ENCODE measurements at places on chromosomes 7 and 10.

GRCh38 chr10:118332236-118332635, 9.9 kb downstream of the FAM204A start:
- no peak for DNase-seq

GRCh38 chr10:123967626-123968243, 76.1 kb upstream of the CPXM2 start:
- DNase-seq, result no peak

DNA sequence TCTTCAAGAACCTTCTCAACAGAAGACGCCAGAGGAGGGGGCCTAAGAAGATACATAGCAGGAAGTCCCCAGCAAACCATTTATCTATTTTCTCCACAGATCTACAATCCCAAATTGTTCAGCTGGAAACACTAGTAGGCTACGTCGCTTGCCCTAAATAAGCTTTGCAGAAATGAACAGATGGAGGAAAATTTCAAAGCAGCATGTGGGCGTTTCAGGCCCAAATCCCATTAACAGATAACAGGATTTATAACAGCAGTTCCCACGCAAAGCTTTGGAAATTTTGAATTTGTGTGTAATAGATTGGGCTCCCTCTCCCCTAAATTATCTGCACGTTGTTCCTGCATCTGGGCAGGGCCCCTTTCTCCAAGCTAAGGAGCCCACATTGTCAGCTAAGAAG, 60.6 kb upstream of the FRMD4A start:
- DNase-seq, result peak; percentile 50

DNA sequence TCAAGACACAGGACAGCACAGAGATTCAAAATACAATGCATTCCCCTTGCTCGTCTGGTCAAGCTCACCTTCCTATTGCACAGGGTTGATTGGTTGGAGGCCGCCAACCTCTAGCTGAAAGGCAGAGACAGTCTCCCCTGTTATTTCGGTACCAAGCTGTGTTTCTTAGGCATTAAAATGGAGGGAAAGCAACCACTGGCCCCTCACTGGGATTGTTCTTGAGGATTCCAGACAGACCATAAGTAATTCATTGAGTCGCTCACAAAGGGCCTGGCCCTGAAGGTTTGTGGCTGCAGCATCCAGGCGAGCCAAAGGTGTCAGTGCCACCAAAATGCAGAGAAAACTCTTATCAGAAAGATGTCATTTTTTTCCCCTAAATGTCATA, 81.2 kb downstream of the PARP12 start:
- DNase-seq, result no peak

- no peak for DNase-seq
These were observed 68.1 kb downstream of the PRTFDC1 start for GRCh38 chr10:24884316-24884715.

DNA sequence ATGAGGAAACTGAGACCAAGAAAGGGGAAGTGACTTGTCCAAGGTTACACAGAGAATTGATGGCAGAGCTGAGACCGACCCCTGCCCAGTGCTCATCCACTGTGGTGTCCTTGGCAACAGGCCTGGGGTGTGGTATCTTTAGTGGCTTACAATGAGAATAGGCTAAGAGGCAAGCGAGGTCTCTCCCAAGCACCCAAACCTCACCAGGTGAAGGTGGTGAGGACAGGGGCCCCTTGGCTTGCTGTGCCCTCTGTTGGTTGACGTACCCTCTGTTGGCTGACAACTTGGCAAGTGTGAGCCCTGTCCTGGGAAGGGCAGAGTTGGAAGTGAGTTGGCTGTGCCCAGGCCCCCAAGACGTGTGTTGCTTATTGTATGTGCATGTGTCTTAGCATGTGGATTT, 166.9 kb downstream of the GRK5 start:
- no peak for DNase-seq

- DNase-seq, result no peak
These were observed 61.7 kb upstream of the LYZL1 start for GRCh38 chr10:29227201-29227600.

- no peak for DNase-seq
These were observed 10.4 kb downstream of the ADCY1 start for GRCh38 chr7:45584261-45585210.

DNA sequence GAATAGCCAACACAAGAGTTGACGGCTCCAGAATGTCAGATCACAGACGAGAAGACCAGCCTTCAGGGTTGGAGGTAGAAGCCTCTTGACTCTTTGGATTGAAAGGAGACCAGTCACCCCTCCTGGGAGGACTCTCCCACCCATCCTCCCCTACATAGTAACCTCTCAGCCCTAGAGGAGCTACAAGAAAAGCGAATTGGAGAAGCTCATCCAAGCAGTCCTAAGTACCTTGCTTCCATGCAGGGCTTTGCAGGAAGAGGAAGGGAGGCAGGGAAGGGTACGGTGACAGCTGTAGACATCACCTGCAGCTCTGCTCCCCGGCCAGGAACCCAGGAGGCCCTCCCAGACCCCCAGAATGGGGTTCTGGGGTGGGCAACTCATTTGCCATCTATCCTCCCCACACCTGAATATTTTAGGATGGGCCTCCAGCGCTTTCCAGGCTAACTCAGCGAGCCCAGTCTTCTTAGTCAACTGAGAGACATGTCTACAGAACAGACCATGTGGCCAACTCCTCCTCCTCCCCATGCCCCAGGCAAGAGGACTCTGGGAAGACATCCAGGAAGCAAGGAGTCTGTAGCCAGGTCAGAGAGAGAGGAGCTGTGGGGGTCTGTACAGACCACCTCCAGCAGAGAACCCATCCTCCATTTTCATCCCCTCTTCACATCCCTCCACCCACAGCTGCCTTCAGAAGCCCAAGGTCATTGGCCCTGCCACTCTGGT, 55.6 kb upstream of the LBX1 start:
- DNase-seq, result no peak

DNA sequence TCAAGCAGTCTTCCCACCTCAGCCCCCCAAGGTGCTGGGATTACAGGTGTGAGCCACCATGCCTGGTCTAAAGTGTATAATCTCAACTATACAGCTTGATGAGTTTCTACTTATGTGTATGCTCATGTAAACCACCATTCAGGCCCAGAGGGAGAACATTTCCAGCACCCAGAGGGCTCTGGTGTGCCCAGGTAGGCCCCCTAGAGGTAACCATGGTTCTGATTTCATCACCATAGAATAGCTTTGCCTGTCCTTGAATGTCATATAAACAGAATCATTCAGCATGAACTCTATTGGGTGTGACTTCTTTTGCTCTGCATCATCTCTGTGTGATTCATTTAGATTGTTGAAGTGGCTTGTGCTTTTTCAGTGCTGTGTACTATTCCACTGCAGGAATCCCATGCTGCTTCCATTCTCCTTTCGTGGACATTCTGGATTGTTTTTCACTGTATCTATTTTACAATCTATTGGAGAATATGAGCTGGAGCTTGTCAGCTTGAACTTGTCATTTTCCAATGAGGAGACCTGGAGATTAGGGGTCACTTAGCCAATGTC, 35.2 kb downstream of the COL26A1 start:
- DNase-seq, result no peak

GRCh38 chr10:132939957-132940790, 2.2 kb downstream of the CFAP46 start:
- DNase-seq, result no peak

DNA sequence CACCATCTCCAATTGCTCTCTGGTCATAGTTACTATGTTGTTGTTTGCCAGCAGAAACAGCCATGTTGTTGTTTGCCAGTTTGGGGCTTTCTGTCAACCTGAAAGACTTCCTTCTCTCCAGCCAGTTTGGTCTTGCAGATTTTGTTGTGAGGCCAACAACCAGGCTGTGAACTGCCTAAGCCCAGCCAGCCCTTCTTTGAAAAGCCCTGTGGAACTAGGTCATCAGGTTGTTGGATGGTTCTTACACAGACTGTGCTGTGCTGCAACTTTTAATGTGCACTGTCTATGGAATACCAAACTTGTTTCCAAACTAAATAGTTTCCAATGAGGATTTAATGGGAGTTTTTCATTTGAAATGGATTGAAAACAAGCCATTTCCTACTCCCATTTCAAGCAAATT, 592.7 kb upstream of the GALNT17 start:
- no peak for DNase-seq

DNA sequence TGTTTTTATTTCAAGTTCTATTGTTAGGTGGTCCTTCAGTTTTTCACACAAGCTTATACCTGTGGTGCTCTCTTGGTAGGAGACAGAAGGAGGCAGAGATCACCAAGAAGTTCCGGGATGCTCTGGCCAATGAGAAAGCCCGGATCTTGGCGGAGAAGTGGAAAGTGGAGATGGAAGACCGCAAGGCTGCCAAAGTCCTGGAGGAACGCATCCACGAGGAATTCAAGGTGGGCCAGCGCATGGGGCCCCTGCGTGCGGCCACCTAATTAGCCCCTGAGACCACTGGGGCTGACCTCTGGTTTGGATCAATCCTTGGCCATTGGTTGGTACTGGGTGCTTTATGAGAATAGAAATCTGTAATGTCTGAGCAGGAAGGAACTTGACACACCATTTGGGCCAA, 33.6 kb downstream of the SH2D4B start:
- no peak for DNase-seq

DNA sequence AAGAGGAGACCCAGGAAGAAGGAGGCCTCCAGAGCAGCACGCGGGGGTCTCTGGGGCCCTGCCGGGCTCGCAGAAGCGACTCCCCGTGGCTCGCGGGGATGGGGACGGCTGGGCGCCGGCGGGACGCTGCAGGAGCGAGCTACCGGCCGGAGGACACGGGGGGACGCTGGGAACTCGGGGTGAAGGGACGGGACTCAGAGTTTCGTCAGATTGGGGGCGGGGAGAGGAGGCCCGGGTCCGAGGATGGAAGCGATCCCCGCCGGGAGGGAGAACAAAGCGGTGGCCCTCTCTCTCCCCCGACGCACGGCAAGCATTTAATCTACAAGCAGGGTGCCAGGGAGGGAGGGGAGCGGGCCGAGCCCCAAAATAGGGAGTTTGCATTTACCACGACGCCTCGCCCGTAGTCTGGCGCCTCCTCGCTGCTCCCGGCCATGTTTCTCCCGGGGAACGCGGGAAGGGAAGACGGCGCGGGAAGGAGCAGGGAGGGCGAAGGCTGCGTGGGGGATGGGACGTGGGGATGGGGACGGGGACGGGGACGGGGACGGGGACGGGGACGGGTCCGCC, at the start of gene PRTFDC1:
TSS of gene PRTFDC1 (minus strand) at position 464 of the 564 bp plus-strand sequence. CDS start at position 433, 31 bp downstream.
- DNase-seq, result no peak

DNA sequence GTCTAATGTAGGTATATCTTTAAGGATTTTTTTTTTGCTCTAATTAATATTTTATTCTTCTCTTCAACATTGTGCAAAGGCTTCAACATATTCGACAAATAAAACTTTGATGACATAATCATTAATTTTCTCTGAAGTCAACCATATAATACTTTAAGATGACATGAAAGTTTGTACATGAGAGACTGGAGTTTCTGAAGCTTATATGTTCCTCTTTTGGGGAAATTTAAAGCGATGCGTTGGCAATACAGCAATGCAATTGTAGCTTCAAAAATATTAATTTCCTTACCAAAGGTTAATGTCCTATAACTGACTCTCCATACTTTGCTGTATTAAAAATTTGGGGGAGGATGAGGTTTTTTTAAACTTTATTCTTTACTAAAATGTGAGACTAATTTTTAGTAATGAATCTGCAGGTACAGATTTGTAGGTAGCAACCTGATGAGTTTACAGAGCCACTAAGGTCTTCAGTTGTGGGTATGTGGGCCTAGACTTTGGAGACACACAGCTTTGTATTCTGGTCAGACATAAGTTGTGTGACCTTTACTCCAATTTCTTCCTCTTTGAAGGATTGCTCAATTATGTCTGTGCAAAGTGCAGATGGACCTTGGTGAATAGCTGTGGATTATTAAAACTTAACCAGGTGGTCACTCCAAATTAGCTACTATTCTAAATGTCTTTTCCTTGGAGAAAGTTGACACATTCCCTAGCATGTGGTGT, 18.0 kb upstream of the LIPA start:
- no peak for DNase-seq

All from cerebellar nuclear complex (tissue), 1 donor.